ENCODE measurements at places on chromosomes 5 and 9.

GRCh38 chr5:38793099-38793498, 52.7 kb upstream of the OSMR start:
- no peak for DNase-seq

GRCh38 chr5:142757564-142757963, 12.6 kb upstream of the ARHGAP26 start:
- DNase-seq, result no peak

DNA sequence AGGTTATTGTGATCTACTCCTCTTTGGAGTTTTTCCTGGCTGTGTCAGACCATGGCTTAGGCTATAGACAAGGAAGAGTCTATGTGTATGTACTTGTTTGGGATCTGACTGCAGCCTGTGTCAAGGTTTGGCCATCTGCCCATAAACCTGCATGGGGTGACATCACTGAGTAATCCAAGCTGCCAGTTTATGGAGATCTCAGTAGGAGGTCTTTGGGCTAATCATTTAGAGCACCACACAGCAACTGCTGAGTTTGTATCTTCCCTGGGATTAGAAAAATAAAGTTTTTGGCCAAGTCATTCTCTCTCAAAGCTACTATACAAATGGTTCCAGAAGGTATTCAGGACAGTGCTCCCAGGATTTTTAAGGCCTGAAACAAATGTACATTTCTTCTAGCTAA, 65.5 kb upstream of the HSPB3 start:
- no peak for DNase-seq

DNA sequence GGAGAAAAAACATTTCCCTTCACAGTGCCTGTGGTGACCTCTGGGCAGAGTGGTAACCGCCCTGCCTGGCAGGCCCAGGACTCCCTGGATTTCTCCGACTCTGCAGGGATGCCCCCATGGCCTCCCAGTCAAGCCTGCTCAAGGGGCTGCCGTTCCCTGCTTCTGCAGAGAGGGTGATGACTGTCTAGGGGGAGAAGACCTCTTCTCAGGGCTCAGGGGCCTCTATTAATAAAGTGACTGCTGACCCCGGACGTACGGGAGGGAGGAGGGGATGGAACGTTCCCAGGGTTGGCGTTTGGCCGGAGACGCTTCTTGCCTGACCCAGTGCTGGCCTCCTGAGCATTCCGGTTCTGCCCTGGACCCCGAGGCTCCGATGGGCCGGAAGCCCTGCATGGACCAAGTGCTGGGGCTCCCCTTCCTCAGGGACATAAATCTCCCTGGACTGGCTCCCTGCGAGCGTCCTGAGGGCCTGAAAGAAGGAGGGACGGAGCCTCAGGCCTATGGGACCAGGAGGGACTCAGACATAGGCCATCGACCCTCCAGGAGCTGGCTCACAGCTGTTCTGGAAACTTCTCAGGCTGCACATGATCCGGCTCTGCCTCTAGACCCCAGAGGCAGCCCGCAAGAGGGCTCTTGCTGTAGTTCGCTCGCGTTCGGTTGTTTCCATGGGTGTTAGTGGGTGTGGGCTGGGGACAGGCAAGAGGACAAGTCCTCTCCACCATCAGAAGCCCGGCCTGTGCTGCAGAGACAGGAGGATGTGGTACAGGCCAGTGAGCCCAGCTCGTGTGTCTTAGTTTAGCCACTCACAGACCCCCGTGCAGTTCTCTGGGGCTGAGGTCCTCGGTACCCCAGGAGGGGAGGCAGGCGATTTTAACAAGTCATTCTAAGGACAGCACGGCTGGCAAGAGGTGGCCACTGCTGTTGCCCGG, 8.1 kb upstream of the RNU6ATAC start:
- no peak for DNase-seq

DNA sequence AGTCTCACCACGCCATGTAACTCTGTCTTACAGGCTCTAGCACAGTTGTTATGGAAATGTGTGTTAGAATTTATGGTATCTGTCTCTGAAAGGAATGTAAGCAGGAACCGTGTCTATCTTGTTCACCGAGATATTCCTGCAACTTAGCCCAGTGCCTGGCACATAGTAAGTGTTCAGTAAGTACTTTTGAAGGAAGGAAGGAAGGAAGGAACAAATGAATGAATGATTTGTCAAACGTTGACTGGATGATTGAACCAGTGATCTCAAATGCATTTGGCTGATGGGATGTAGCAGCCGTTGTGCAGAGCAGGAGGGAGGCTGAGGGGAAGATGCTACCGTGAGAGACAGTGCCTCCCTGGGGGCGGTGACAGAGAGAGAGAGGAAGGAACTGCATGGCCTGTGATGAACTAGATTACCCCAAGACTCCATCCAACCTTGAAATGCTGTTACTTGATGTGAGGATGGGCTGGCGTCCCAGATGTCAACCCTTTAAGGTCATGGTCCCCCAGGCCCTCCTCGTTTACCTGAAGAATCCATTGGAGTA, 47.5 kb upstream of the PPARGC1B start:
- DNase-seq, result no peak

- no peak for DNase-seq
Observed at GRCh38 chr9:3867196-3867595, 341.4 kb upstream of the RFX3 start.

GRCh38 chr9:29039258-29039657, 1466.0 kb upstream of the C9orf72 start:
- DNase-seq, result no peak

DNA sequence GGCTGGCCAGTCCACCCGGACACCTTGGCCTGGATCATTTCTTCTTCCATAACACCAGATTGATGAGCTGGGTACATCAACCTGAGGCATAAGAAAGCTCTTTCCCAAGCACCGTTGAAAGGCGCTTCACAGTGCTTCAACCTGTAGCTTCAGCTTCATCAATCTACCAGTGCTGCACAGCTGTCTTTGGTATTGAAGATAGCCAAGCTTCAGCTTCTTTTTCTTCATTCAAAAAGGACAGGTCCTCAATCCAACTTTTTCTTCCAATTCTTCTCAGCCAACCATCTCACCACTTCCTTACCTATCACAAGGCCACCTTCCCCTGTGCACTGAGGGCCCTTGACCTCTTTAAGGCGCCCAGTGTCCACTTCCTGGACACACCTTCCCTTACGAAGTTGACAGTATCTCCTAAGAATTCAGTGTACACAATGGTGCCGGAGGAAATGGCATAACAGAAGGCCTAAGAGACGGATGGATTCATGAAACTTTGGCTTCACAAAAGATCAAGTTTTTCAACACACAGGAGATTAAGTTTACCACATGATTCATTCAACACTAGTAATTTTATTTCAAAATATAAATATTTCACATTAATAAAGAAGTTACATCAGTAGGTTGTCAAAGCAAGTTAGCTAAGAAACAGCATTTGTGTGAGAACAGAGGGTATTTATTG, 1.4 kb upstream of the CTNNAL1 start:
- no peak for DNase-seq

GRCh38 chr9:133969681-133970580, 22.2 kb downstream of the VAV2 start:
- peak; percentile 40 for DNase-seq

DNA sequence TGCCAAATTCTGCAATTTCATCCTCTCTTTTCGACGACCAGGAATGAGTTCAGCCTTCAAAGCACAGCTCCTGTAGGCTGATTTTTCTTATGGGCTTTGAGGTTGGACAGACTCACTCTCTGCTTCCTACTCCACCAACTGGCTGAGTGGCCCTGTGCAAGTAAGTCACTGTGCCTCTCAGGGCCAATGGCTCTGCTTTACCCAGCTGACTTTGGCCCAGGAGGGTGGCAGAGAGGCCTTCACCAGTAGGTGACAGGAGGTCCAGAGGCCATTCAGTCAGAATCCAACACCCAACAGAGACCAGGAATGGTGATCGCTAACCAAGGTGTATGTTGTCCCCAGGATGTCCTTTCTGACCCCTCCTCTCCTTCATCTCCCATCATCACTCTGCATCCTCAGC, 49.5 kb upstream of the ALDH1B1 start:
- DNase-seq, result no peak

DNA sequence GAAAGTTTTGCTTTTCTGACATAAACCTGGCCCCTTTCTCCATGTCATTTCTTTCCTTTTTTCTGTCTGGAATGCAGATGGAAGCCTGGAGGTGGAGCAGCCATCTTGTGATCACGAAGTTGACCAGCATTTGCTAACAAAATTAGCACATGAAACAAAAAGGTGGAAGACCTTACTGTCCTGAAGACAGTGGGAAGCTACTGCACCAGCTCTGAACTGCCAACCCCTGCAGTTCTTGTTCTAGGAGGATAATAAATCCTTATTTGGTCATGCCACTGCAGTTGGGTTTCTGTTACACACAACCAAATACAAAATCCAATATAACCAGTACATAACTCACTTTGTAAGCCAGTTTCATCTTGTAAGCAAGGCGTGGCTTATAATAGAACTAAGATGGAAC, 249.4 kb upstream of the TBCA start:
- DNase-seq, result no peak

DNA sequence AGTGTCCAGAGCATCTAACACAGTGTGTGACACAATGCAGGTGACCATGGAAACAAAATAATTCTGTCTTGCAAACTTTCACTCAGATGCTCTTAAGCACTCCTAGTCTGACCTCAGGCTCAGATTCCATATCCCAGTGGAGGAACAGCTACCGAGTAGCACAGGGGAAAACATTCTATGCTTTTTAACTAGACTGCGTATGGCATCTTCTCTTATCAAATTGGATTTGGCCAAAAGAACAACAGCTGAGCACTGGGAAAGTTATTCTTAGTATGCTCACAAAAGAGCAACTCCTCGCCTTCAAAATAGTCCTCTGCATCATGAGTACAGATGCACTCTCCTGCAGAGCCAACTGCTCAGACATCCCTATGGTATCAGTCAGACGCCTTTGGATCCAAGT, 528.2 kb upstream of the DAP start:
- DNase-seq, result no peak

DNA sequence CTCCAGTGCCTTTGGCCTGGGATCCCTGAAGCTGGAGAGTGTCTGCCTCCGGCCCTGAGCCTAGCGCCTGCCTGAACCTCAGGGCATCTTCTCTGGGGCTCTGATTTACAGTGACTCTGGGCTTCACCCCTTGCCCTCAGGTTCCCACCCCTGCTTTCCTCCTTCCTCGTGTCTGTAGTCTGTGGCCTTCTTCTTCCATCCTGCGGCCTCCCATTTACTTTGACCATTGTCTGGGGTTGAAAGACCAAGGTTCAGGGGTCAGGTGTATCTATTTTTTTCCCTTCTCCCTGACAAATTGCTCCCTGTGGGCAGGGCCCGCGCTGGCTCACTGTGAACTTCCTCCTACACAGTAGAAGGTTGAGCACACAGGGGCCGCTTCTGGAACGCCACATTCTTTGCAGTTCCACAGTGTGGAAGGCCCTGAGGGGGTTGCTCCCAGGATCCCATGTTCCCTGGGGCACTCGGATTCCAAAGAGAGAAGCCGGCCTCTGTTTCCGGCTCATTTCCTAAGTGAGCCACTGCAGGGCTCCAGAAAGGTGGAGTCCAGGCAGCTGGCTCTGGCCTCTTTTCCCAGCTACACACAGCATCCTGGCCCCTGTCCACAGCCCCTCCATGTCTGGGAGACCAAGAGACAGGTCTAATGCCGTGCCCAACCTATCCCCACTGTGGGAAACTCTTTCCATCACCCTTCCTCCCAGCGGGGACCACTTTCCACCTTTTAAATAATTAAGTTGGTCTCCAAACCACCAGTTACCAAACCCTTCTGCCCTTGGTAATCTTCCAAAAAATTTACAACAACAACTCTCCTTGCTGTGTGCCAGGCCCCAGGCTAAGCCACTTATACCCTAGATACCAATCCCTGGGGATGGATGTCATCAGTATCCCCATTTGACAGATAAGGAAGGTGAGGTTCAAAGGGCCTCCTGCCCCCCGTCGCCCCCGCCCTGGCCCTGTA, 140.3 kb upstream of the IER5L start:
- no peak for DNase-seq

- DNase-seq, result no peak
Observed at GRCh38 chr5:75610201-75610600, 1.1 kb upstream of the ANKDD1B start.

DNA sequence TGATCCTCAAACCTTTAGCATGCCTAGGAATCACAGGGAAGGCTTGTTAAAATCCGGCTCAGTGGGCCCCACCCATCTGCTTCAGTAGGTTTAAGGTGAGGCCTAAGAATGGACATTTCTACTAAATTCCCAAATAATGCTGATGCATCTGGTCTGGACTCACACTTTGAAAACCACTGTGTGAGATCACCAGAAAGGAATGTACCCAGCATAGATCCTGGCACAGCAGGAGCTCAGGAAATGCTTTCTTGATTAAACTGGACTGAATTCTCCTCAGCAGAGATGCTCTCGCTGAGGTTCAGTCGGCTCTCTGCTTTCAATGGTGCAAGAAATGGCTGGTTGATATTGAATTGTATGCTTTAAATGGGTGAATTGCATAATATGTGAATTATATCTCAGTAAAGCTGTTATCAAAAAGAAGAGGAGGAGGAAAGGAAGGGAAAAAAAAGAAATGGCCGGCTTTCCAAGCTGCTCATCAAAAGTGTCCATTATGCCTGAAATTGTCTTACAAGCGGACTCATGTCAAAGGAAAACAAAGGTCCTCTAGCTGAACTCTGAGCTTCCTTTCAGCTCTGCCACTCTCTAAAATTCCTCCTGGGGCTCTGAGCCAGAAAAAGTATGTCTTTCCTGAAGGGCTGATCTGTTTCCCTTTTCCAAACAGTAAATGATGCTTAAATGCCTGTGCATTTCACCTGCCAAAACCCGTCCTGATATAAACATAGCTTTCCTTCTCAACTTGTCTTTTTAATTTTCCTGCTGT, 77.6 kb upstream of the SAP30L start:
- DNase-seq, result no peak

DNA sequence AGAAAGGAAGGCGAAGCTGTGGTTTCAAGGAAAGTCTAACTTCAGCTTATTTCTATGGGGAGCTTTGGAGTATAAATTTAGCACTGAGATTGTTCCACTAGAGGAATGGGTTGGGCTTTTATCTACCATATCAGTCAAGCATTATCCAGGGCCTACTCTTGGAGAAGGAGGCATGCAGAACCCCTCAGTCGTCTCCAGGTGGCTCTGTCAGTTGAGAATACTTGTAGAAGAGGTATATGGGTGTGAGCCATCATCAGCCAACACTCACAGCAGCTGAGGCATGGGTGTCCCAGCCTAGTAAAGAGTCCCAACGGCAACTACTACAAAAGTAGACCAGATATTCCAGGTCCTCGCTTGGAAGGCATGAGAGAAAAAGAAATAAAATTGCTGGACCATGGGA, 548.5 kb upstream of the GRAMD2B start:
- no peak for DNase-seq

DNA sequence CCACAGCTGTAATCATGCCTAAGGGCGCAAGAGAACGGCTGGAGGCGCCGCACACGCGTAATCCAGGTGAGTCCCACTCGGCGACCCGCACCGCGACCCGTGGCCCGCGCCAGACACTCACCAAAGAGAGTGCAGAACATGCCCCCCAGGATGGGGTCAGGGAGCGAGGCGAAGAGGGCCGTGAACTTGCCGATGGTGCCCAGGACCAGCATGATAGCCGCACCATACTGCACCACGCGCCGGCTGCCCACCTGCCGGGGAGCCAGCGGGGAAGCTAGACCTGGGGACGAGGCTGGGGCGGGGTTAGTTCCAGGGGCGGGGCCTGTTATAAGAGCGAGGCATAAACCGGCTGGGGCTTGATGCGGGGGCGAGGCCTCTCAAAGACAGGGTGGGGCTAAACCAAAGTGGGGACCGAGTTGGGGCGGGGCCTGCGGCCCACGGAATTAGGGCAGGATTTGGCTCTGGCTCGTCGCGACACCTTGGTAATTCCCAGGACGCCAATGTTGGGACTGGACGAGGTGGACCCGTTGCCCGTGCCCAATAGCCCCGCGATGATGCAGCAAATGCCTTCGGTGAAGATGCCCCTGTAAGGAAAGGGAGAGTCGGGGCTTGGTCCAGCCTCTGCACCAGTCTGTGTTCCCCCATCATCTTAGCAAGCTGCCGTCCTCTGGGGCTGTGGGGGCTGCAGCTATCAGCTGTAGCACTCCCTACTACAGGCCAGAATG, 4.8 kb downstream of the SLC23A1 start:
- no peak for DNase-seq
